ENCODE measurements at places on chromosomes 2 and 18. TPM values are rescaled to one million over a fixed set of nuclear protein-coding genes. Genes with fewer than 3 reads are reported as not detected.

SPP2 gene
- not detected for total RNA-seq

STARD7 gene
- 138 TPM for total RNA-seq

XDH gene
- total RNA-seq, result under 0.01 TPM

PRSS56 gene
- not detected for total RNA-seq

TMEM169 gene
- 0.40 TPM for total RNA-seq

TFPI gene
- total RNA-seq, result 437 TPM

RUFY4 gene
- total RNA-seq, result not detected

GPBAR1 gene
- total RNA-seq, result not detected

SMCHD1 gene
- total RNA-seq, result 77.3 TPM

SNTG2 gene
- not detected for total RNA-seq

MBD1 gene
- 51.2 TPM for total RNA-seq

TRIM43 gene
- not detected for total RNA-seq
